ENCODE measurements at places on chromosomes 7 and 10.

DNA sequence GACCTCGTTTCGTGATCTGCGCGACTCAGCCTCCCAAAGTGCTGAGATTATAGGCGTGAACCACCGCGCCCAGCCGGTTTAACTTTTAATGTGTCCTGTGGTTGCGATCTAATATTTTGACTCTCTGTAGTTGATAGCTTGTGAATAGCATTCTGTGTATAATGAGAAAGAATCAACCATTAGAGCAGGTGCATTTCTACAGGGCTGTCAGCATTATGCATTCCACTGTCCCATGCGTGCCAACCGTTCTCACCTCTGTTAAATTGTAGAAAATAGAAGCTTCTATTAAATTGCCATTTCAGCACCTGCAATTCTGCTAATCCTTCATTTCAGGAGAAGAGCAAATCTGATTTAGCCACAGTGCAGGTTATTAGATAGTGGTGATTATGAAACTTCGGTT, 61.7 kb downstream of the VIM start:
- DNase-seq = no peak

DNA sequence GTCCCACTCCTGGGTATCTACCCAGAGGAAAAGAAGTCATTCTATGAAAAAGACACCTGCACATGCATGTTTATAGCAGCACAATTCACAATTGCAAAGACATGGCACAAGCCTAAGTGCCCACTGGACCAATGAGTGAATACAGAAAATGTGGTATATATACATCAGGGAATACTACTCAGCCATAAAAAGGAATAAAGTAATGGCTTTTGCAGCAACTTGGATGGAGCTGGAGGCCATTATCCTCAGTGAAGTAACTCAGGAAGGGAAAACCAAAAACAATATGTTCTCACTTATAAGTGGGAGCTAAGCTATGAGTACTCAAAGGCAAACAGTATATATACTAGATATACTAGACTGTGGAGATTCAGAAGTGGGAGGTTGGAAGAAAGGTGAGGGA, 53.7 kb downstream of the VKORC1L1 start:
- DNase-seq = no peak

GRCh38 chr10:19096501-19097073, 48.0 kb downstream of the MALRD1 start:
- DNase-seq = no peak

DNA sequence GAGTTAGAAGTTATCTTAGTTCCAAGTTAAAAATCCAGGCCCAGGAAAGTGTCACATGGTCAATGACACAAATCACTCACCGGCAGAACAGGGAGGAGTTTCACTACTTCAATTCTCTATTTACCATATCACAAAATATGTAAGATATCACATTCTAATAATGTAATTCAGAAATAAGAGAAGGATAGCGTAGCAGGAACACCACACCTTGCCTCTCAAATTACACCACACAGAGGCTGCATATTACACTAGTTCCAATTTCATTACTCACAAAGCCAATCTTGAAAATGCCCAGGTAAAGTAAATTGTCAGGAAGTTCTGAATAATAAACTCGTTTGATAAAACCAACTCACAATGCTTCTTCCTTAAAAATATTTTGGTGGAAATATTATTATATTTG, 169.2 kb downstream of the CTTNBP2 start:
- no peak for DNase-seq

- no peak for DNase-seq
Measured at GRCh38 chr10:27534161-27534700, 30.1 kb downstream of the RAB18 start.

DNA sequence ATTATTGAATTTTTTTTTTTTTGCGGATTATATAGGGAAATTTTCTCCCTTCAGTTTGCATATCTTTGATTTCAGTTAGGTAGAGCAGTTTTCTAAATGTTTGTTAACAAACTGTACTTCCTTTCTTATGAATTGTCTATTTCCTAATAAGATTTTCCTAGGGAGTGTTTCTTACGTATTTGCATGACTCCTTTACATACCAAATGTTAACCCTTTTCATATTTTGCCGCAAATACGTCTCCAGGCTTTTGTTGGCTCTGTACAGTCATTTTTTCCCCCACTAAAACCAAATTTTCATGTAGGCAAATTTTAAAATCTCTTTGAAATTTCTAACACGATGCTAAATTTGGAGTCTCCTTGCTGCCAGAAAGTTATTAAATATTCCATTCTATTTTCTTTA, 1.9 kb upstream of the FRAT2 start:
- DNase-seq = no peak

GRCh38 chr7:138979226-138979979, 1.8 kb downstream of the KIAA1549 start:
- DNase-seq = no peak

- no peak for DNase-seq
Measured at GRCh38 chr10:84478151-84478550, 149.8 kb downstream of the CCSER2 start.

DNA sequence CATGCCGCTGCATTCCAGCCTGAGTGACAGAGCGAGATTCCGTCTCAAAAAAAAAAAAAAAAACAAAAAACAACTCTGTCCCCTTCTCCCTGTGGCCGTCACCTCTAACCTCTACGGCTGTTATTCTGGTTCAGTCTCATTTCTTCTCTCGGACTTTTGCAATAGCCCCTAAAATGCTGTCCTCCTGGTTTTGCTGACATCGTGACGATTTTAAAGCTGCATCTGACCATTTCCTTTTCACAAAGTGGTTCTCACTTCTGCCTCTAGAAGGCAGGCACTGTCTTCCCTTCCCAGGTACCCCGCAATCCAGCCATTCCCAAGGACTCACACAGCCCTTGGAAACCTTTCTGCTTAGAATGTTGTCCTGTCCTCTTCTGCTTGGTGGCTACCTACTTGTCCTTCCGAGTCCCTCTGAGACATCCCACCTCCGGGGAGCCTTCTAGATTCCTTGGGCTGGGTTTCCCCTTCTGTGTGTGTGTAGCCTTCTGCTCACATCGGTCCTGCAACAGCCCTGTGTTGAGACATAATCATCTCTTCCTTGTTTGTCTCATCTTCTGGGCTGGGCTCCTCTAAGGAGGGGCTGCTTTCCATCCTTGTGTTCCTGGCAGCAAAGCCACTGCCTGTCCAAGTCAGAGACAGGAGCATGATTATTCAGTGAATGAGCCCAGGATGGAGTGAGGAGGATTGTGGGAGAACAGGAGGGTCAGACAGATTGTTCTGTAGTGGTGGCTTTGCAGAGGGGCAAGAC, 83.1 kb downstream of the GRK5 start:
- no peak for DNase-seq

DNA sequence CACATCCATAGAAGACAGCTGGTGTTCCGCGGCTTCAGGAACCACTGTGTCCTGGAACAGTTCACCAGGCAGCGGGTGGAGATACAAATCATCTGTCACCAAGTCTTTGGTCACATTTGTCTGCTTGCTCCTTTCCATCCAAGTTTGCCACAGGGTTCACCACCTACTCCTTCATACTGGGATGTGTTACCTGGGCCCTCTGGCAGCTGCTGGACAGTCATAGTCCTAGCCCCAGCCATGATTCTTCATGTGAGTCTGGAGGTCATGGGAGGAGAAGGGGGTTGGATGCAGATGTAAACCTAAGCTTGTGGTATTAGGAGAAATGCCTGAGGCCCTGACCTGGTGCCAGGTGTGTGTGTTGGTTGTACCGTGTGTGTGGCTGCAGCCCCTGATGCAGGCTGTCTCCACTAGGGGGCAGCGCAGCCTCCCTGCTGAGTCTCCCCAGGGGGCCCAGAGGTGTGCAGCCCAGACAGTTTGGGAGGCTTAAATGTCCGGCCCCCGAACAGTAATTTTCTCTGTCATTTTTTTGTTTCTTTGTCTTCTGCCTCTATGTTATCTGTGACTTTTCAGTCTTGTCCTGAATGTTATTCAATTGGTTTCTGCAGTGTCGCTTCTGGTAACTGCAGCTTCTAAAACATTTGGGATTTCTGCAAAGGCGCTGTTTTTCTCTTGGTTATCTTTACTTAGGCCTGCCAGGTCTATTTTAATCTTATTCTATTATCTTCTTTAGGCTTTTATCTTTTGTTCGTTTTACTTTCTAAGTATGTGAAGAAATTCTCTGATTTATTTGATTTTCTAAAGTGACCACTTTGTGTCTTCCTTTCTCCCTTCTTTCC, 14.8 kb downstream of the NPS start:
- DNase-seq = no peak

DNA sequence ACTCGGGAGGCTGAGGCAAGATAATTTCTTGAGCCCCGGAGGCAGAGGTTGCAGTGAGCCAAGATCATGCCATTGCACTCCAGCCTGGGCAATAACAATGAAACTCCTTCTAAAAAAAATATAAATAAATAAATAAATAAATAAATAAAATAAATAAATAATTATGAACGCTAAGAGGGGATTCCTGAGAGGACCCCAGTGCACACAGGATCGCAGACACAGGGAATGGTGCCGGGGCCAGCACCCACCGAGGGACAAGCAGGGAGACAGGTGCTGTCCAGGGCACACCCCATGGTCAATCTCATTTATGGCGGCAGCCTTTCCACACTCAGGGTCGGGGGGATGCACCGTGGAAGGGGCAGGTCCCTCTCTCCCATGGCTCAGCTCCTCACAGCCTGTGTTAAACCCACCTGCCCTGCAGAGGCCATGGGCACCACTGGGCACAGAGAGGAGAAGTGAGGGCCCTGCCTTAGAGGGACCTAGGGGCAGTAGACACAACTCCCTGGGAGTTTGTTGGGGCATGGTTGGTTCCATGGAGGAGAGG, 2.2 kb upstream of the RAMP3 start:
- DNase-seq = no peak
